ENCODE measurements at places on chromosomes 7 and 10.

- no peak for DNase-seq
Measured at GRCh38 chr7:104272767-104273384, 55.5 kb upstream of the LHFPL3 start.

DNA sequence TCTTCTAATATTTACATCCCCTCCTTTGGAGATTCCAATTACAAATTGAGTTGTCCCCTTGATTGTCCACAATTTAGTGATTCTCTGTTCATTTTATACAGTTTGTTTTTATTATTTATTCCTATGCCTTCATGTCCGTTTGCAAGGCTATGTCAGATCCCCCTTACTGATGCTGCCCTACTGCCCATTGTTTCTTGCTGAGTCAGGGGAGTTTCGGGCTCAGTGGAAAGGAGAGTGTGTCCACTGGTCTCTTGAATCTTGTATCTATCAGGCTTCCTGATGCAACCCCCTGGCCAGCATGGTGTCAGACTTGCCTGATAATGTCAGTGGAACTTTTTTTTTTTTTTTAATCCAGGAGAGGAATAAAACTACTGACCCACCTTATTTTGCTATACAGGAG, 384.4 kb downstream of the CDC14C start:
- DNase-seq = no peak

DNA sequence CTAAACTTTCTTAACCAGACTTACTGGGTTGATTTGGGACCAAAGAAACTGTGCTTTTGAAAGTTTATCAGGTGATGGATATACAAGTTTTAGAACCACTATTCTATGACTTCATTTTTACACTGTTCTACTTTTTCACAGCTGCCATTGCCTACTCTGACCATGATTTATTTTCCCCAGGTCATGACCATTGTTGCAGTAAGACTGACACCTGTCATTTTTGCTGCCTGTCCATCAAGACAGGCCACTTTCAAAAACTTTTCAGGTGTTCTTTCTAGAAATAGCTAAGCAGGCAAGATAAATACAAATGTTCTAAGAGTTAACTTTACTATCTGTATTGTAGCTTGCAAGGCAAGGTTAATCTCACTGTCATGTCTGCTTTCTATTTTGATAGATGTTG, 147.9 kb upstream of the SEMA3C start:
- no peak for DNase-seq

DNA sequence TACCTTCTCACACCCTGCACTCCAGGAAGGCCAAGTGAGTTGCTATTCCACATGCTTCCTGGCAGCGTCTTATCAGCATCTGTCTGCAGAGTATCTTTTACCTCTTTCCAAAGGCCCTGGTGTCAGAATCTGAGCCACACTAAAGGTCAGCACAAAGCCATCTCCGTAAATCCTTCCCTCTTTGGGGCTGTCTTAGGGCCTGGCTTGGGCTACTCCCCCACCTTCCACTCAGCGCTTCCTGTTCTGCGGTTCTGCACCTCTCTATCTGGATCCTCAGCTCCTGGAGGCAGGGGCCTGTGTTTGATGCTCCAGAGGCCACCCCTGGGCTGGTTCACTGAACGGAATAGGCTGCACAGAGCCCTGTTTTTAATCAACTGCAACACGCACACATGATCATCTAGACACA, 334.8 kb upstream of the GALNT17 start:
- no peak for DNase-seq

DNA sequence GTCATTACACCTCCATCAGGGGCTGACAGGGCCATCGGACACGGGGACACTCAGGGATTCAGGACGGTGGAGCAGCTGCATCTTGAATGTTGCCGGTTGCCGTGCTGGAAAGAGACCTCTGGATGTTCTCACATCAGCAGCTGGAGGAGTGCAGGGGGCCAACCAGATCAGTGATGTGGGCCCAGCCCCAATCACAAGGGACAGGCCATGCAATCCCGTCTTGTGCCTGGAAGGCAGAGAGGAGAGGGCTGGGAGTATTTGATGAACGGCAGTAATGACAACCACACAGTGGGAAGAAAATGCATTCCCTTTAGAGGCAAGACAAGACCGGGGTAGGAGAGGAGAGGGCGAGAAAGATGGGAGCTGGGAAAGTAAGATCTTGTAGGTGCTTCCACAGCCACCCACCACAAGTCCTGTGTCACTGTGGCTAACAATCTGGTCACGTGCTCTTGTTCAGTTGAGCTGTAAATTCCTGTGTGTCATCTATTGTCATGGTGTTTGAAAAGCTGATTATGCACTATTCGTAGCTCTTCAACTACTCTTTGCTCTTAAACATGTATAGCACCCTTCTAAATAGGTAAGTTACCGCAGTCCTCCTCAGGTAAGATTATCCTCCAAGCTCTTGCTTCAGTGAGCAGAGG, 85.9 kb upstream of the LEP start:
- no peak for DNase-seq

DNA sequence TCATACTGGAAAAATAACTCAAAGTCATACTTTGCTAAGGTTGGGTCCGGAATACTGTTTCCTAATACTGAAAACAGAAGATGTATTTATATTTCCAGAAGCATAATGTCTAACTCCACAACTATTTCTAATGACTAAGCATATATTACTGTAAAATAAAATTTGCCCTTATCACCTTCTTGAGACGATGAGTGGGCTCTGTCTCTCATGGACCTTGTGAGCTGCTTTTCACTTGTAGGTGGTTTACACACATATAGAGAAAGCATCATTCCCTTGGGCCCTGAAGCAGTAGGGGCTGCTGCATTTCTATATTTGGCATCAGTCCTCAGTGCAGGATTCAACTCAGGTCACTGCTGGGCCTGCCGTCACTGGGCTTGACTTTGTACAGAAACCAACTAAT, 10.7 kb upstream of the FAM13C start:
- DNase-seq = no peak

DNA sequence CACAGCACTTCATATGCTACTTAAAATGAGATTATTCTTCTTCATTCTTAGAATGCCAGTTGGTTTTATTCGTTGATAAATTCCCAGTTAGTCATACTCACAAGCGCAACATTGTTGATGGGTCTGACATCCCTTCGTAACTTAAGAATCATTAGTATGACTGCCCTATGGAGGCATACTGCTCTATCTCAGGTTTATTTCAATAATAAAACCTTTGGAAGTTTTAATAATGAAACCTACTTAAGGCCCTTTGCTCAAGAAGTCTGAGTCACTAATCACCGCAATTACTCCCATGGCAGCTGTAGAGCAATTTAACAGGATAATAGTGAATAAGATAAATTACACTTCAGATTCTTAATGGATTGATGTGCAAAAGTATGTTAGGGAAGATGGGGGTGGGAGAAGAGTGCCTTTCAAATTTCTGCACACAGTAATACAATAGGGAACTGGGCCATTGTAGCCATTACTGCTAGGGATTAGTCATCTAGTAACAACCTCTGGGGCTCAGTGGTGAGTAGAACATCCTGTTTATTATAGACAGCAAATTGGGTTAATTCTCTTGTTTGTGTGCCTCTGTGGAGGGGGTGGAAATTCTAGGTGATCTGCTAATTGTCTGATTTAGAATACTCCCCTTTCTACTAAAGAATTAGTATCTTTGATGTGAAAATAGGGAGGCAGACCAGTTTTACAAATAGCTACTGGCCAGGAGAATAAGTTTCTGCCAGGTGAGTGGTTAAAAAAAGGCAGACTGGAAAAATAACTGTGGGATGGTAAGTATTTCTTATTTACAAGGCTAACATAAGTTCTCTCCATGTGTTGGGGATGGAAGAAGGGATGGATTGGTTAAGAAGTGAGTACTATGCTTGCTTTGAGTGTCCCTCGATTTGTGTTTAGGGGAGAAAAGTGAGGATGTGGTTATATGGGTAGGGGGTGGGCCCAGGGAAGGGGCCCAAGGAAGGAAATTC, 74.5 kb upstream of the VKORC1L1 start:
- no peak for DNase-seq

- no peak for DNase-seq
Measured at GRCh38 chr7:29924684-29925083, 64.9 kb downstream of the SCRN1 start.

- DNase-seq = no peak
Measured at GRCh38 chr7:28586736-28587135, 174.4 kb downstream of the CREB5 start.

- peak; percentile 9 for DNase-seq
Measured at GRCh38 chr7:154928136-154929005, 74.6 kb downstream of the PAXIP1 start.

DNA sequence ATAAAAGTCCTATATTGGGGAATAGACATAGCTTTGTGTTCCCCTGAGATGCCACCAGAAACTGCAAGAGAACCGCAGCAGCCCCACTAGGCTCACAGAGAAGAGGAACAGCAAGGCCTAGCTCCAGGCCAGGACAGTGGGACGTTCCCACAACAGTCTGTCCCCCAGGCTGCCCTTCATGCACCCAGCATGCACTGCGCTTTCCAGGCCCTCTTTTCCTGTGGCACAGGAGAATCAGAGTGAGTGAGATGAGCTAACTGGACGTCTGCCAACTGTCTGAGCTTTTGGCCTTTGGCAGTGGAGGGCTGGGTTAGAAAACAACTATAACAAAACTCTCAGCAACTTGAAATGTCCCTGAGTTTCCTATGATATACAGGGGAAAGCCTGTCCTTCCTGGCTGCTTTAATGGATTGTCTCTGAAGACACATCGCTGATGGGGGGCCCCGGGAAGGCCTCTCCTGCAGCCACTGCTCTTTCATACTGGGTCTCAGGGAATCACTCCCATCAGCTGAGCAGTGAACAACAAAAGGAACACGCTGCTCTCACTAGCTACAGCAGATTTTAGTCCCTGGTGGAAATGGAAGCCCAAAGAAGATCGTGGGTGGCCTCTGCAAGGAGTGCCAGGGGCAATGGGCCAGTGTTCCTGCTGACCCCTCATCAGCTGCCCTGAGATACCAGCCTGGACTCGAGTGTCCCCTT, 53.5 kb downstream of the PODXL start:
- no peak for DNase-seq

DNA sequence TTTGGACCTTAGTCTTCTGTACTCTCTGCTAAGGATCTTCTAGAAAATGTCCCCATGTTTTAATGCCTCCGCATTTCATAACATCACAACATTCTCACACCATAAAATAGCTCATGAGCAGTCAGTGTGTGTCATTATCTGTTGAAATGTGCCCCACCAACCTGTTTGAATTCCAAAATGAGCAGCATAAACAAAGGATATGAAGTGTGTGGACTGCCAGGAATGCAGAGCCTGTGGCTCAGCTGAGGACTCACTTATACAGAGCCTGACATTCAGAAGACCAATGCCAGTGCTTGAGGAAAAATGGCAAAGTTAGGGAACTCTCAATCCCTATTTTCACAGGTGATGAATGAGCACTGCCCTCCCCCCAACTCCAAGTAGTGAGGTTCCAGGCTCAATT, 621.4 kb downstream of the POM121L12 start:
- DNase-seq = no peak

GRCh38 chr10:109866995-109867635, 56.2 kb downstream of the XPNPEP1 start:
- DNase-seq = no peak

- no peak for DNase-seq
Measured at GRCh38 chr7:55131142-55131929, 112.5 kb downstream of the EGFR start.

DNA sequence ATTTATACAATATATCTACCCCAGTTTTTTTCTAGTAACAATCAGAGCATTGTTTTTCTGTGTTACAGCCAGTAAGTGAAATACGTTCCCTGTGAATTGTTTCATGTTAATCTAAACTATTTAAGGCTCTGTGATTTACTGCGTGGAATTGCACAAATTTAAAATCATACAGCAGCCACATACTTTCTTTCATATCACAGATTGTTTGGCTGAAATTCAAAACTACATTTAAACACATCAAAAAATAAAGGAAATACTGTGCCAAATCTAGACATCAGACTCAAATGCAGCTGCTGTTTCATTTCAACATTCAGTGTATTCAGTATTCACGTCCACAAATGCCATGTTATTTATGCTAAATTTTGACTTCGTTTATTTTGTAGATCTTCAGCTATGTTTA, 242.6 kb upstream of the HGF start:
- no peak for DNase-seq

DNA sequence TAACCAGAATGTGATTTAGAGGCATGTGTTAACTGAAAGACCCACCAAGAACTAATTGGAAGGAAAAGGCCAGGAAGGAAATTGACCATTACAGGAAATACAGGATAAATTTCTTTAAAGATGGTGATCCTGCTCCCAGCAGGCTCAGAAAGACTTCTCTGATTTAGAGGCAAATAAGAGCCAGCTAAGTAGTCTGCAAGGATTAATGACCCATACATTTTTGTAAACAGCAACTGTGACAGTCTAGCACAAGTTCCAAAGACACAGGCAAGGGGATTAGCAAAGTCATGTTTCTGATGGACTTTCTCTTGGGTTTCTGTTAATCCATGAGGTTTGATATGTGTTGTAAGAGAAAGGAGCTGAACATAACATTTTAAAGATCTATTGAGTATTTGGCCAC, 425.0 kb downstream of the HTR7 start:
- DNase-seq = no peak

DNA sequence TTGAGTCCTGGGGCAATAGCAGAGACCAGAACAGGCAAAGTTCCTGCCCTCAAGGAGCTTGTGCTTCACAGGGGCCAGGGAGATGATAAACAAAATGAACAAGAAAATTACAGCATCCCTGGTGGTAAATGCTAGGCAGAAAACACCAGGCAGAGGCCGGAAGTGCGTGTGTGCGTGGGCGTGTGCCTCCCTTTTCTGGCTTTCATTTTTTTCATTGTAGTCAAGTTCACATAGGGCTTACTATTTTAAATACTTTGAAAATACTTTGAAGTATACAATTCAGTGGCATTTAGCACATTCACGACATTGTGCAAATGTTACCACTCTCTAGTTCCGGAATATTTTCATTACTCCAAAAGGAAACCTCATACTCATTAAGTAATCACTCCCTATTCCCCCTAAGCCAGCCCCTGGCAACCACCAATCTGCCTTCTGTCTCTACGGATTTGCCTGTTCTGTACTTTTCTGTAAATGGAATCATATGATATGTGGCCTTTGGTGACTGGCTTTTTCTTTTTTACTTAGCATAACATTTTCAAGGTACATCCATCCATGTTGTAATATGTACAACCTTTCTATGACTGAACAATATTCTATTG, 88.1 kb upstream of the PDCD4 start:
- DNase-seq = peak; percentile 66

DNA sequence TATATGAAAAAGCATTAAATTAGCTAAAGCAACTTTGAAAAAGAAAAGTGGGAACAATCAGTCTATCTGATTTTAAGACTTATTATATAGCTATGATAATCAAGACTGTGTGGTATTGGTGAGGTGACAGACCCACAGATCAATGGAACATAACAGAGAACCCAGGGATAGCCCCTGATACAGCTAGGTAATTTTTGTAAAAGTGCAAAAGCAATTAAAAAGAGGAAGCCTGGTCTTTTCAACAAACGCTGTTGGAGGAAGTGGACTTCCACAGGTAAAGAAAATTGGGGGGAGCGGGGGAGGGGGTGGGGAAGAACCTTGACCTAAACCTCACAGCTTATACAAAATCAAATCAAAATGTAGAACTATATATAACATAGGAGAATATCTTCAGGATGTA, 45.4 kb downstream of the GNA12 start:
- no peak for DNase-seq

- DNase-seq = no peak
Measured at GRCh38 chr7:27151931-27152815, at the start of gene HOXA3. Gene HOXA3, minus strand, starts transcription at chr7:27152583. Its CDS starts 41,943 bp downstream, at chr7:27110640.
